Dermis lymphatic vessel endothelial cell (primary cell): ENCODE measurements at places on chromosomes 16 and 17. TPM values are rescaled to one million over a fixed set of nuclear protein-coding genes. Genes with fewer than 3 reads are reported as not detected.

ACAP1 gene
- total RNA-seq, result 0.43 TPM in 1 of 2 replicates, not detected in the other

RFNG gene
- 19.3 and 19.6 TPM in 2 replicates for total RNA-seq

TNFRSF13B gene
- not detected in 2 replicates for total RNA-seq

PMFBP1 gene
- total RNA-seq, result under 0.01 and 0.11 TPM in 2 replicates

TLCD1 gene
- 0.34 and 1.2 TPM in 2 replicates for total RNA-seq

CD7 gene
- under 0.01 TPM in 1 of 2 replicates, not detected in the other for total RNA-seq

DPEP3 gene
- total RNA-seq, result 0.09 and 0.11 TPM in 2 replicates
